ENCODE measurements at places on chromosomes 1 and 21. TPM values are rescaled to one million over a fixed set of nuclear protein-coding genes. Genes with fewer than 3 reads are reported as not detected.

GRCh38 chr1:222784916-222785315 lies 29.9 kb upstream of the DISP1 start:
- no peak for DNase-seq

RNU1-4 gene
- under 0.01 TPM for total RNA-seq

LAD1 gene
- total RNA-seq, result 0.41 TPM

PLPPR4 gene
- 0.28 TPM for total RNA-seq

KPRP gene
- total RNA-seq, result not detected

PERM1 gene
- total RNA-seq, result 0.54 TPM

TMEM240 gene
- total RNA-seq, result 11.1 TPM

All from thoracic aorta (tissue), 2 donors.